ENCODE measurements at places on chromosomes 12 and 14.

- no peak for DNase-seq
Observed at GRCh38 chr14:102058961-102059360, 27.9 kb downstream of the HSP90AA1 start.

DNA sequence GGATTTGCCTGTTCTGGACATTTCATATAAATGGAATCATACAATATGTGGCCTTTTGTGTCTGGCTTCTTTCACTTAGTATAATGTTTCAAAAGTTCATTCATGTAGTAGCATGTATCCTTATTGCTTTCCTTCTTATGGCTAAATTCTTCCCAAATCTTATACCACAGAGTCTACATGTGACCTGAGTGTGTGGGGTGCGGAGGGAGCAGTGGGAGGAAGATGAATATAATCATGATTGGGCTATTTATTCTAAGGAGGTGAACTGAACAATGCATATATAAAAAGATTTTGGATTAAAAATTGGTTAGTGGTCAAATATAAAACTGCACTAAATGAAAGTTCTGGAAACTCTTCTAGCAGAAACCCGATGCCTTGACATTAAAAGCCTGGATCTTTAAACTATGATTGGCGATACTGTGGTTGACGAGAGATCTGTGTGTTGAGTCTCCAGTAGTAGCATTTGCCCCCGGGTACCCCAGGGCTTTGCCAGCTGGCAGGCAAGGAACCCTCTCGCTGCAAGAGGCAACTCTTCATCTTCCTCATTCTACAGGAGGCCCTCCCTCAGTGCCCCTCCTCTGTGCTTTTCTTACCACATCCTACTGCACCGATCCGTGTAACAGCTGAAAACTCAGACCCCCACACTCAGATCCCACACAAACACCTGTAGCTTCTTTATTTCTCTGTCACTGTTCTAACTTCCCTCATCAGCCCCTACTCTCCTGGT is 2.6 kb downstream of the CYP46A1 start:
- DNase-seq = no peak

- no peak for DNase-seq
Observed at GRCh38 chr12:82896979-82897378, 210.3 kb downstream of the TMTC2 start.

DNA sequence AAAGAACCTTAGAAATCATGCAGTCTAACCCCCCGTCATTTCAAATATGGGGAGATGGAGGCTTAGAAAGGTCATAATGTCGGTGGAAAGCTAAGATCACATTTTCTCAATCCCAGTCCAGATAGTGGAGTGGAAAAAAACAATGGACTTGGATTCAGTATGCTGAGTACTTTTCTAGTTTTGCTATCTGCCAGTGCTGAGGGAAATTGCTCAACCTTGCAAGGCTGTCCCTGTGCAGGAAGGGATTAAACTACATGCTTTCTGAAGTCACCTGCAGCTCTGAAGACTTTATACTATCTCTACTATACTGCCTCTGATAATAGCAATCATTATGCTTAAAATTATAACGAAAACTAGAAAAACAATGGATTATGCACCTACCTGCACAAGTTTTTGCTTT is 272.8 kb downstream of the LRIG3 start:
- no peak for DNase-seq

GRCh38 chr14:64849940-64850339 is 29.8 kb downstream of the SPTB start:
- no peak for DNase-seq

GRCh38 chr12:114760151-114760877 is 76.3 kb upstream of the TBX3 start:
- DNase-seq = no peak

- no peak for DNase-seq
Observed at GRCh38 chr12:12265571-12266388, 1.1 kb downstream of the LRP6 start.

DNA sequence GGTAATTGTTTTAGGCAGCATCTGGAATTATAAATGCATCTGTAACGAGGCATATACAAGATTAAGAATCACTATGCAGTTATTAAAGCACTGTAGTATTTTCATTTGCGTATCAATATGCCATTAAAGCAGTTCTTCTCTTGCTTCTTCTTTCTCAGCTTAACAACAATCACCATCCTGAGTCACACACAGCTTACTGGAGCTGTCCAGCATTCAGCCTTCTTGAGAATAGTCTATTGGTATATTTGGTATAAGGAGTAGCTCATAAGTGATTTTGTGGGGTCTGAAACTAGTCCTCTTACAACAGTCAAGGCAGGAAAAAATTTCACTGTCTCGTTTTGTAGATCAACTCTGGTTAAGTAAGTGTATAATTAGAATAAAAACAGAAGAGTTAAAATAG is 523.0 kb upstream of the FOXG1 start:
- no peak for DNase-seq

GRCh38 chr12:107607464-107608392 is 77.9 kb upstream of the PWP1 start:
- DNase-seq = peak; percentile 65

GRCh38 chr12:89051065-89051677 is 301.1 kb downstream of the DUSP6 start:
- DNase-seq = peak; percentile 56

DNA sequence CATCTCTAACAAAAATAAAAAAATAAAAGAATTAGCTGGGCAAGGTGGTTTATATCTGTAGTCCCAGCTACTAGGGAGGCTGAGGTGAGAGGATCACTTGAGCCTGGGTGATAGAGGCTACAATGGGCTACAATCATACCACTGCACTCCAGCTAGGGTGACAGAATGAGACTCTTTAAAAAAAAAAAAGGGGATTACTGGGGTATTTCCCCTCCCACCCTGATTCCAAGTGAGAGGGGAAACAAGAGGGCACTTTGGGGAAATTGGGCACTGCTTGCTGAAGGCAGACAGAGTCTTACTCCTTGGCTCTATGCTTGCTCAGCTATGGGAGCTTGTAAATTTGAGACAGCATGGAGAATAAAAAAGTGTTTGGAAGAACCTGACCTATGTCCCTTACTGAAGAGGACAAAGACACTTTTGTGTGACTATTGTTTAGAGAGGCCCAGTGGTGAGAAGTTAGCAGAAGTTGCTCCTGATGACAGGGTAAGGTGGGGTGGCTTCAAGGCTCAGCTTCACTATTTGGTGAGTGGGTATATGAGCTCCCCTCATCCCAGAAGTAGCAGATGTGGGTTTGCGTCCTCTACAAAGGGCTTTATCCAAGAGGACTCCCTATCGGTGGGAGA is 44.0 kb downstream of the KLRG1 start:
- no peak for DNase-seq

DNA sequence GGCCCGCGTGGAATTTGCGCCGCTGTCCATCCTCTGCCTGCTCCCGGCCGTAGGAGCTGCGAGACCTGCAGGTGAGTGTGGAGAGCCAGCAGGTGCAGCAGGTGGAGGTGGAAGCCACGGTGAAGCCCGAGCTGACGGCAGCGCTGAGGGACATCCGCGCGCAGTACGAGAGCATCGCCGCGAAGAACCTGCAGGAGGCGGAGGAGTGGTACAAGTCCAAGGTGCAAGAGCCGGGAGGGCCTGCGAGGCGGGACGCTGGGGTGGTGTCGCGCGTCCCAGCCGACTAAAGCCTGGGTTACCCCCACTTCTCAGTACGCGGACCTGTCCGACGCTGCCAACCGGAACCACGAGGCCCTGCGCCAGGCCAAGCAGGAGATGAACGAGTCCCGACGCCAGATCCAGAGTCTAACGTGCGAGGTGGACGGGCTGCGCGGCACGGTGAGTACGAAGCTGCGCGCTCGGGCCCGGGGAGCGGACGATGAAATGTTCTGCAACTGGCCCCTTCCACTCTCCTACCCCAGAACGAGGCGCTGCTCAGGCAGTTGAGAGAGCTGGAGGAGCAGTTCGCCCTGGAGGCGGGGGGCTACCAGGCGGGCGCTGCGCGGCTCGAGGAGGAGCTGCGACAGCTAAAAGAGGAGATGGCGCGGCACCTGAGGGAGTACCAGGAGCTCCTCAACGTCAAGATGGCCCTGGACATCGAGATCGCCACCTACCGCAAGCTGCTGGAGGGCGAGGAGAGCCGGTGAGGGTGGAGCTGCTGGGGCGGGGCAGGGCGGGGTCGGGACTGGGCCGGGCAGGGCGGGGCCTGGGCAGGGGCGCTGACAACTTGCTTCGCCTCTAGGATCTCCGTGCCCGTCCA is 2.1 kb downstream of the PRPH start:
- DNase-seq = no peak

- DNase-seq = no peak
Observed at GRCh38 chr12:29320295-29321085, 60.5 kb downstream of the ERGIC2 start.

Data from smooth muscle cell of the brain vasculature (primary cell).